ENCODE measurements at places on chromosomes 6 and 20.

- DNase-seq, result no peak
Measured at GRCh38 chr6:169851641-169852503, 100.5 kb downstream of the ERMARD start.

DNA sequence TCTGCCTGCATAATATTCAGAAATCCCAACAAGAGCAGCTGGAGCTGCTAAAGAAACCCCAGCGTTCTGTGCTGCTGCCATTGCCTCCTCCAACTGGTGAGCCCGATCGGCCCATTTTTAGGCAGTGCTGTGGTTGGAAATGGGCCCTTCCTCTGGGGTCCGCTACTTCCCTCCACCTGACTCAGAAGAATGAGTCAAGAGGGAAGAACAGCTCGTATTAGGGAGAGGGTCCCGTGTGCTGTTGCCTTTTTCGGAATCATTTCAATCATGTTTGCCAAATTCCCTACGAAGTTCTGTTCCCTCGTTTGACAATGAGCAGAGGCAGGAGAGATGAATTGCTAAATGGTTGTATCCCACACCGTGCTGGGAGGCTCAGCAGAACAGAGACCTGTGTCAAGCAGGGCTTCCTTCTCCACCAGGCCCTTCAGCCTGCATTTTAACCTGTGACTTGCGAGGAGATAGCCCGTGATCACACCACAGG is 38.4 kb downstream of the THBS2 start:
- no peak for DNase-seq

GRCh38 chr20:49729780-49730179 is 16.1 kb upstream of the B4GALT5 start:
- no peak for DNase-seq

DNA sequence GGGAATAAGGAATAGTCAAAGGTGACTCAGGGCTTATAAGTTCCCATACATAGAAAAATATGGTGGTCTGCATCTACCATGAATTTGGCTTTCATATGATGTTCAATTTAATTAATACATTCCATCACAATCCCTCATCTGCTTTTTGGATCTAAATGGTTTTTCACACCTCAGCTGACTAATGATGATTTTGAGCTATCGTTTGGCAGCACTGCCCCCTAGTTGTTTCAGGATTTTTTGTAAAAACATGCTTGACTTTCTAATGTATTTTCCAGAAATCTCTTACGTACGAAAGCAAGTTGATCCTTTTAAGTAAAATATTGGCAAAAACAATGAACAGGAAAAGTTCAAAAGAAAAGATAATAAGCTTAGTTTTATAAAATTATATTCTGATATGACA is 408.6 kb upstream of the ADGRB3 start:
- DNase-seq, result no peak

- DNase-seq, result no peak
Measured at GRCh38 chr20:51720854-51721253, 47.3 kb downstream of the ATP9A start.

DNA sequence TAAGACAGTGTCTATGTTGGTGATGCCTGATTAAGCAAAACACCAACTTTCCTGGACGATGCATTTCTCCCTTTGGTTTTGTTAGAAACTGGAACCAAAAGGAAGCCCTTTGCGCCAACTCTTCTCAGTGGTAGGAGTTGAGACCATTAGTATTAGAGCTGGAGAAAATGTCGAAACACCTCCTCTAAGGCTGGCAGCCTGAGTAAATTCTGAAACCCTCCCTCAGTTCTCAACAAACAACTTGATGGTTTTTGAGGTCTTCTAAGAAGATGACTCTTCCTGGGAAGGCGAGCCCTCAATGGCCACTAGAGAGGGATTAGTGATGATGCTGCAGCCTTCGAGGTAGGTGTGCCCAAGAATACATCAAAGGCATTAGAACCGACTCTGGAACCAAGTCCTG is 78.4 kb upstream of the CCN6 start:
- DNase-seq, result no peak

- peak; percentile 38 for DNase-seq
Measured at GRCh38 chr6:26021001-26021349, 58.4 kb downstream of the TRIM38 start.

- DNase-seq, result no peak
Measured at GRCh38 chr6:101276066-101276465, 117.4 kb upstream of the GRIK2 start.

DNA sequence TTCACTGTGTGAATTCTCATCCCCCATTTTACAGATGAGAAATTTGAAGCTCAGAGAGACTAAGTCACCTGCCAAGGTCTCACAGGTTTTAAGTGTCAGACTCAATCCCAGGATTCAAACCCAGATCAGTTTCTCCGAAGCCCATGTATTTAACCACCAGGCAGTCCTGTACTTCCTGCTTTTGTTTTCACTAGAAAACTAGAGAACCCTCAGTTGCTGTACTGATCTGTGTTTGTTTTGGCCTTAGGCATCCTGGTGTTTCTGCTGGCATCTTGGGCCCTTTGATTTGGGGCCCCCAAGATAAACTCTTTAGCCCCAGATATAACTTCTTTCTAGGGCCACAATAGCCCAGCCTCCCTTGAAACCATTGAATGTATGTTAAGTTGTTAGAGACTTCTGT is 36.5 kb downstream of the PPP1R16B start:
- no peak for DNase-seq

DNA sequence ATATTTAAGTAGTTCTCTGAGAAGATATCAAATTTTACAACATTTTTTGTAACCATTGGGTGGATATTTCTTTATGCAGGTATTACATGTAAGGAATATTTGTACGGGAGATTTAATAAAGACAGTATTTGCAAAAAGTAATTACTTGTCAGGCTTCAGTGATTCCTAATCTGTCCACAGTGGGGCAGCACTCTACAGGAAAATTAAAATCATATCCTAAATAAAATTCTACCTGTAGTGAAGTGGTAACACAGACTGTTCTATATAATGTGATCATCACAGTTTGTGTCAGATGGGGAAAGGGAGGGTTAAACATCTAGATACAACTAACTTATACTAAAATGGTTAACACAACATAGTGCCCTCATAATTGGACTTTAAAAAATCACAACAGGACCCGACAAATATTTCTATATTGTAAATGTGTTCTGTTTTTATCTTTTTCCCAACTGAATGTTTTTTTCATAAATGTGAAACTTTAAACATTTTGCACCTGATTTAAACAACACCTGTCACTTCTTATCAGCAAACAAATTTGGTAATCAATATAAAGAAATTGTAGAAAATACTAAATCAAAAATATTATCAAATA is 145.6 kb upstream of the MANEA start:
- DNase-seq, result no peak

DNA sequence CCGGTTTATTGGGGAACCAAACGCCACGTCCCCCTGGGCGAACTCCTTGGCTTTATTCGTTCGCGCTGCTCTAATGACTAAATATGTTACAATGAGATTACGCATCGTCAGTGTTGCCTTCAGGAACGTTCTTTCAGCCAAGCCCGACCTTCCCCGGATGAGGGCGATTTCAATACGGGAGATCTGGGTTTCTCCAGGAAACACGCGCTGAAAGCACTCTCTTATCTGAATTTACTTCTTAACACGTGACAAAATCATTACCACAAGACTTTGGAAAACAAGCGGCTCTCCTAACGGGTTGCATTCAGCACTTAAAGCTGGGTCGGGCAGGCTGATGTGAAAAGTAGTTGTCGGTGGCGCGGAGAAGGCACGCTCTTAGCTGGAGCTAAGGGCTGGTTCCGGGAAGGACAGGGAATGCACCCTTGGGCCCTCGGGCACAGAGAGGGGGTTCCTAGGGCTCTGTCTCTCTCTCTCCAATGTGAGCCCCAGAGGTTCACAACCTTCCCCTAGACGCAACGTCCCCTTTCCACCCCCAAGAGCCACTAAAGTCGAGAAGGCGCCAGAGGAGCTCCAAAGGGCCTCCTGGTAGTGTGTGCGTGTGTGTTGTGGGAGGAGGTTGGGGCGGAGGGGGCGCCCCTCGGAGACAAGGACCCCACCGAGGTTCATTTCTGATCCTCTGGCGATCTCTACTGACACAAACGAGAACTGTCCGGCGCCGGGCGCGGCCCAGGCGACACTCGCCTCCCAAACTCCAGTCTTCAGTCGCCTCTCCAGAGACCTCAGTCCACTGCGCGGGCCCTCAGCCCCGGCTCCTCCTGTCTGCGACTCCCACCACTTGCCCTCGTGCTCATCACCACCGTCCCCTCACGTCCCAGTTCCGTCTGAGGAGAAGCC is 7.1 kb upstream of the NKX2-2 start:
- DNase-seq, result no peak

- DNase-seq, result no peak
Measured at GRCh38 chr6:3348821-3349220, 90.1 kb downstream of the PSMG4 start.

GRCh38 chr6:163356324-163356723 is 58.2 kb upstream of the QKI start:
- no peak for DNase-seq

DNA sequence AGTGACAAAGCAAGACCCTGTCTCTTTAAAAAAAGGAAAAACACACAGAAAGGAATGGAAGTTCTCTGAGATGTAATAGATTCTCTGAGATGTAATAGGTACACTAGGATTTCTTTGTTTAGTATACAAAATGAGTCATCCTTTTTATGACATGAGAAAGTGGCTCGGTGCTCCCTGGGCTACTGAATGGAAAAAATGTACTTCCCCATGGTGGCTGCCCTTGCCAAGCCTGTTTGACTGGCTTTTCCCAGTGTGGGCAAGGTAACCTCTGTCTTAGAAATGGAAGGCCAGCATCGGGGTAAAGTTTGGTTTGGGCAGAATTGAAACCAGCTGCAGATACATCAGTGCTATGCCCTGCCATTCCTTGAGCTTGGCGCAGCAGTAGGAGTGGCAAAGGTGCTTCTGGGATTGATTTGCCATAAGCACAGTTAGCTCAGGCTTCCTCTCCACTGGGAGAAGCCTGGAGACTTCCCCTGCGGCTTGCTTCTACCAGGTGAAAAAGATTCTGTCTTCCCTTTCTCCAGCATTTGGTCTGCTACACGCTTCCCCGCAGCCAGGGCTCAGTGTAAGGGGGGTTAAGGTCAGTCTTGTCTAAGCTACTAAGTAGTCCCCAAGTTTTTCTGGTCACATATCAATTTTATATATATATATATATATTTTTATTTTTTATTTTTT is 24.5 kb downstream of the ARFGEF2 start:
- DNase-seq, result no peak

DNA sequence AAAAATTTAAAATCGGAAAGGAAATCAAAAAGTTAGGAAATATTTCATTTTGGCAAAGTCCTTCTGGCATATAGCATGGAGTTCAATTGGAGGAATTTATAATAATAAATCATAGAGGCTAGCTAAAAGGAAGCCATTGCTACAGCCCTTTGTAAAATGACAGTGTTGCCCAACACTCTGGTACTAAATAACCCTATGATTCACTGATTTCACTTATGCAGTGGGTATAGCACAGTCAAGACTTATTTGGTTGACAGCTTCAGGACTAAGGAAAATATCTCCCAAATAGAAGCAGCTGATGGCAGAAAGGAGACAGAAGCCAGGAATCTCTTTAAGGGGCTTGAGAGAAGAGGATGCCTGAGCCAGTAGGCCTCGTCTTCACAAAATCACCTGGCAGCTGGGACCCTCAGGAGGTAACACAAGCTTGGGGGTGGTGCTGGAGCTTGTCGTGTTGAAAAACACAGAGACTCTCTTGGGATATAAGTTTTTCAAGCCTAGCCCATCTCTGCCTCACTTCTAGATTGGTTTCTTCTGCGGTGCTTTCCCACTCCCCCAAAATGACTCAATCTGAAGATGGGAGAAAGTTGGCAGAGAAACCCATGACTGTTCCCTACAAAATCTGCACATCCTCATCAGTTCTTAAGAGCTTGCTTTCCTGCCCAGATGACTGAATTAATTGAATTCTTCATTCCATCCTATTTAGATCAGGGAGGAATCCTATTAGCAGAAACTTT is 38.4 kb upstream of the EYA4 start:
- no peak for DNase-seq

- peak; percentile 39 for DNase-seq
Measured at GRCh38 chr6:113855500-113856374, 1.4 kb upstream of the MARCKS start.

GRCh38 chr6:158057213-158057987 is 75.7 kb downstream of the SYNJ2 start:
- DNase-seq, result no peak

DNA sequence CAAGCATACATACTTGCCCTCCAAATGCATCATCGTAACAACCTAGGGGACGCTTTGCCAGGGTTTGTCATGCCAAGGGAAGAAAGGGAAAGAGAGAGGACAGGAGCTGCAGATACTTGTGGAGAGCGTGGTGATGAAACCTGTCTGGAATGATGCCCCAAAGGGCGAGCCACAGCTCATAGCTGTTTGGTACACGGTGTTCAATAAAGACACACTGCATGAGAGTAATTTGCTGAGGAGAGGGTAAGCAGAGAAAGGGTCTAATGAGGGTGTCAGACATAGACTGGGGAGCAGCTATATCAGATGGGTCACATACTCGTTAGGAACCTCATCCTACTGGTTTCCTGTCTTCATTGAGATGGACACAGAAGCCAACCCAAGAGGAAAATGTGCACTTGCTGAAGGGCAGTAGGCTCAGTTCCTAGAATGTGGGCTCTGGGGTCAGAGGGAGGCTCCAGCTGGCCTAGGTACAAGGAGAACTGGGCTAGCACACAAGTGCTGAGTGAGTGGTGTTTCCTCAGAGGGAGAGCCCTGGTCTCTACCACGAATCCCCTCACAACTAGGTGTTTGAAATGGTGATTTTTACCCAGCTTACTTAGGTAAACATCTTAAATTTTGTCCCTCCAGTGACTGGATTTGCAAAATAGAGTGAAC is 5.2 kb upstream of the FOXO3 start:
- DNase-seq, result no peak

- DNase-seq, result no peak
Measured at GRCh38 chr6:142482974-142483373, 181.2 kb downstream of the ADGRG6 start.

DNA sequence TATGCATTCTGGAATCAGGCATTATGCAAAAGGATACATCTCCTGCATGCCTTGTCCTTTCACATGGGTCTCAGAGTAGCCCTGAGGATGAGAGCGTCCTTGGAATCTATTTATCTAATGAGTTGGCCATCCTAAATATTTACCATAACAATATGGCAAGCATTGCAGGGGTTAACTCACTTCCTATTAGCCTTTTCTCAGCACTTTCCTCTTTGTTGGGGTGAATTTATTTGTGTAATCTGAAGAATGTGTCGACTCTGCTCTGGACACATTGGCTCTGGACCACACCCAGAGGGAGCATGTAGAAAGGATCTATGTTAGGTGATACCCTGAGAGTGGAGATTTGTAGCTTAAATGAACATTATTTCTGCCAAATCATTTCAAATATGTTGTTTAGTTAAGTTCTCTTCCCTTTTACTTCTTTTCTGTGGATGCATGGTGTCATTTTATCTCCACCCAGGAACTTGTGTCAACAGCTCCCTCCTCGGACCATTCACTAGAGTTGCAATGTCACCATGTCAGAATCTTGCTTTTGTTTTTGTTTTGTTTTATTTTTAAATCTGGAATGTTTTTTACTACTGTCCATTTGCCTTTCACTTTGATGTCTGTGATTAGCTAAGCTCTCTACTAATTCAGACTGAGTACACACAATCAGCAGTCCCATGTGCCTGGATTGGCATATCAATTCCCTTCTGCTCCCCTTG is 757.0 kb upstream of the MMS22L start:
- DNase-seq, result no peak
